ENCODE measurements at places on chromosomes 3 and 15.

DNA sequence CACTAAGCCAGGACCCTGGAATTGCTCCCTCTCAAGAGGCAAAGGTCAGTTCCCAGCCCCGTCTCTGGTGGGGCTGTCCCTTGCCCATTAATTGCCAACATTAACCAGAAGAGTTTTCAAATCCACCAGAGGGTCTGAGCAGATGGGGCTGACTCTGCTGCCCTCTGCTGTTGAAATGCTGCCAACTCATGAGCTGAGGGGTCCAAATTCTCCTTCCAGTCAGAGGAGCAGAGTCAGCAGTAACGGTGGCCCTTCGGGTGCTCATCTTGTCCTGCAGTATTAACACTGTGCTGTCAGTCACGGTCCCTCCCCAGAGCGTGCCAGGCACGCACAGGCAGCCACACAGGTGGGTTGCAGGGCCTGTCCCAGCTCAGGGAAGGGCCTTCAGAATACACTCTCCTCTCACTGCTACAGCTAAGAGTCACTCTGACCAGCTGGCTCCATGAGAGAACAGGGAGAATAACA is 10.7 kb upstream of the SPTBN5 start:
- DNase-seq, result peak; percentile 69

DNA sequence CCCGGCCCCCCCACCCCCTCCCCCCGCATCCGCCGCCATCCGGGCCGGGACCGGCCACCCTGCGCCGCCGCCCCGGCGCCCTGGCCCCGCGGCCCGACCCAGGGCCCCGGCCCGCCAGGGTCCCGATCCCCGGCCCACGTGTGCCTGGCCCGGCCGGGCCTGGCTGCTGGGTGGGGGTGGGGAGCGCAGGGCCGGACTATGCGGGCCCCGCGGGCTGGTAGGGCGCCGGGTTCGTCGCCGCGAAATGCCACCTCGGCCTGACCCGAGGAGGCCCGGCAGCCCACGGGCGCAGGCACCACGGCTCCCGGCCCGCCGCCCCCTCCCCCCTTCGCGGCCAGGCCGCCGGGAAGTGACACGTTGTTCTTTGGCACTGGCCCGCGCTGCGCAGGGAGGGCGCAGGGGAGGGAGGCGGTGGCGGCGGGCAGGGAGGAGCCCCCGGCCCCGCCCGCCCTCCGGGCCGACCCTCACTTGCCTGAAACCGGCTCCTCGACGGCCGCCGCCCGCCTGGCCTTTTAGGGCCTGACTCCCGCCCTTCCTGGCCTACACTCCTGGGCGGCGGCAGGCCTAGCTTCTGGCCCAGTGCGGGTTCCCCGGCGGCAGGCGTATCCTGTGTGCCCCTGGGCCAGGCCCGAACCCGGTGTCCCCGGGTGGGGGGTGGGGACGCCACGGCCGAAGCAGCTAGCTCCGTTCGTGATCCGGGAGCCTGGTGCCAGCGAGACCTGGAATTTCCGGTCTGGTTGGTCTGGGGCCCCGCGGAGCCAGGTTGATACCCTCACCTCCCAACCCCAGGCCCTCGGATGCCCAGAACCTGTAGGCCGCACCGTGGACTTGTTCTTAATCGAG is 515 bp downstream of the EIF4G1 start:
- peak; percentile 87 for DNase-seq

GRCh38 chr3:114834175-114834940 is 312.7 kb downstream of the ZBTB20 start:
- no peak for DNase-seq

DNA sequence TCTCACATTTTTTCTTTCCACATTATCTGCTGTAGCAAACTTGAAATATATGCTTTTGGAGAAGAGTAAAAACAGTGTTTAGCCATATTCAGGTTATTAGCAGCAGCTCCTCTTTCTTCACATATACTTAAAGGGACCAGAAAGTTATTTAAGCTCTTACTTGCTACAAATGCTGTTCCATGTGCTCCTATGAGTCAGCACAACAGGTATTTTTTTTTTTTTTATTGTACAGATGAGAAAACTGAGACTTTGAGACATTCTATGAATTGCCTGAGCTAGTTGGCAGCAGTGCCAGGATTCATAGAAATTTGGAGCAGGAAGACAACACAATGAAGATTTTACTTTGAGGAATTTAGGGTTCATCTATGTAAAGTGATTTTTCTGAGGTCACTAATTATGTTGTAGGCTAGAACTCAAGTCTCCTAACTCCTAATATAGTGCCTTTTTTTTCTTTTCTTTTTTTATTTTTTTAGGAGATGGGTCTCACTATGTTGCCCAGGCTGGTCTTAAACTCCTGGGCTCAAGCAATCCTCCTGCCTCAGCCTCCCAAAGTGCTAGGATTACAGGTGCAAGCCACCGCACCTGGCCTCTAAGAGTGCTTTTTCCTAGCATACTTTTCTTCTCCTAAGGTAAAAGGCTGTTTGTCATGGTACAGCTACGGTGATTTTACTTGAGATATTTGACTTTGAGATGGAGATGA is 23.6 kb downstream of the SETD5 start:
- DNase-seq, result peak; percentile 34

DNA sequence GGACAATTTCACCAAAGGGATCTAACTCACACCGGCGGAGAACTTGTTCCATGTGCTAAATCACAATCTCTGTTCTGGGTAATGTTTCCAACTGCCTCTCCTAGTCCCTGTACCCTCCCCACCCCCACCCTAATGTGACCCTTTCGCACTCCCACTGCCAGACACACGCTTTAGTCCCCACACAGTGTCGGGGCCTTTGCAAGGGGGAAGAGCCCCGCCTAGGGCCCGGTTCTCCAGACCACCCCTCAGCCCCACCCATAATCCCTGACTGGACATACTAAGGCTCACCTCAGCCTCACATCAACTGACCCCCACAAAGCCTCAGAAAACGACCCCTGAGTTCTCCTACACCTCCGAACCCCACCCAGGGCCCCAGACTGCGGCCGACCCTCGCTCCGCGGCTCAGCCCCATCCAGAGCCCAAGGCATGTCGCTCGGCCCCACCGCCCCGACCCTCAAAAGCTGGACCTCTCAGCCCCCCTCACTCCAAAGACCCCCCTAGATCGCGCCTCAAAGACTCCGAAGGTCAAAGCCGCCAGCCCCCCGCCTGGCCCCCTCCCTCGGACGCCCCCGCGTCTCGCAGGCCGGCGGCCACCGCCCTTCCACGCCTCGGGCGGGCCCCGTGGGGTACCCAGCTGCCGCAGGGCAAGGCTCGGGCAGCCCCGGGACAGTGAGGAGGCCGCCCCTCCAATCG is 72.0 kb upstream of the MAP4 start:
- peak; percentile 51 for DNase-seq

GRCh38 chr3:184685646-184686045 is 26.2 kb downstream of the MAGEF1 start:
- peak; percentile 56 for DNase-seq

GRCh38 chr15:73751899-73752805 is 999 bp downstream of the INSYN1 start:
- DNase-seq, result no peak

Measured in fibroblast of skin of scalp (primary cell).